Heart left ventricle (tissue), 16 donors: ENCODE measurements at places on chromosomes 5 and 9. TPM values are rescaled to one million over a fixed set of nuclear protein-coding genes. Genes with fewer than 3 reads are reported as not detected.
A peak's percentile ranks its signal among the peaks of the same experiment; 100 is the strongest.

DNA sequence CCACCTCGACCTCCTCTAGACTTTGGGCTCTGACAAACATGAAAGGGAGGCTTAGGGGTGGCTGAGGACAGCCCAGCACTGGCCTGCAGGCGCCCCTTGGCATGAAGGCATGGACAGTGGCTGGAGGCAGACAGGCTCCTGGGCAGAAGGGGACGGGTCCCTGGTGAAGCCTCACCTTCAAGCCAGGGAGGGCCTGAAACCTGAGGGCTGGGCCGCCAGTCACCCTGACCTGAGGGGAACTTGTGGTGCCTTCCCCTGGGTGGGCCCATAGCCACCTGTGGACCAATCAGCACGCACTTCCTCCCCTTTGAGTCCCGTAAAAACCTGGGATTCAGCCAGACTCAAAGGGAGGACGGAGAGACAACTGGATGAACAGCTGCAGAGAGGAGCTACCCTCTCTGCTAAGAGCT lies 90.4 kb upstream of the PUM3 start:
- no peak overlapping the region for H3K4me3 ChIP-seq
- no peaks in the 10 kb centered on the region for H3K36me3 ChIP-seq
- H3K4me1 ChIP-seq = no peaks in the 10 kb centered on the region

- H3K4me3 ChIP-seq = peak overlapping the region; percentile 13
- no peaks in the 10 kb centered on the region for H3K36me3 ChIP-seq
- peaks cover 25% of the 10 kb centered on the region for H3K27me3 ChIP-seq
- no peak for DNase-seq
- peaks cover 22% of the 10 kb centered on the region for H3K4me1 ChIP-seq
Observed at GRCh38 chr9:17906176-17906840, 327.4 kb downstream of the SH3GL2 start.

DNA sequence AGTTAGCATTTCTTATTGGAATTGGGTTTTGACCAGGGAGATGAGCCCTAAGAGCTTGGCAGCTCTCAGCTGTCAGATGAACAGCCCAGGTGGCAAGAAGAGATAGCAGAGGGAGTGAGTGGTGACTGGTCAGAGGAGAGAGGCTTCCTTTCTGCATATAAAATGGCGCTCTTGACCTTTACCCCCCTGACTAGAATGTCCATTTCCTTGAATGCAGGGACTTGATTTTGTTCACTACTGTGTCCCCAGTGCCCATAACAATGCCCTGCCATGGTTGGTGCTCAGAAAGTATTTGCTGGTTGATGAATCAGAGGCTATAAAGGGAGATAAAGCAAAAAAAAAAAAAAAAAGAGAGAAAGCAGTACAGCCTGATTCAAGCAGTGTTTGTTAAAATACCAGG lies 7.2 kb downstream of the CHMP5 start:
- H3K4me1 ChIP-seq = no peaks in the 10 kb centered on the region
- no peak overlapping the region for H3K4me3 ChIP-seq
- no peak overlapping the region for H3K27ac ChIP-seq

GRCh38 chr5:153350175-153350883 lies 140.1 kb upstream of the GRIA1 start:
- no peak overlapping the region for H3K4me3 ChIP-seq
- H3K27me3 ChIP-seq = peaks cover 7% of the 10 kb centered on the region
- no peaks in the 10 kb centered on the region for H3K36me3 ChIP-seq
- DNase-seq = no peak

DNA sequence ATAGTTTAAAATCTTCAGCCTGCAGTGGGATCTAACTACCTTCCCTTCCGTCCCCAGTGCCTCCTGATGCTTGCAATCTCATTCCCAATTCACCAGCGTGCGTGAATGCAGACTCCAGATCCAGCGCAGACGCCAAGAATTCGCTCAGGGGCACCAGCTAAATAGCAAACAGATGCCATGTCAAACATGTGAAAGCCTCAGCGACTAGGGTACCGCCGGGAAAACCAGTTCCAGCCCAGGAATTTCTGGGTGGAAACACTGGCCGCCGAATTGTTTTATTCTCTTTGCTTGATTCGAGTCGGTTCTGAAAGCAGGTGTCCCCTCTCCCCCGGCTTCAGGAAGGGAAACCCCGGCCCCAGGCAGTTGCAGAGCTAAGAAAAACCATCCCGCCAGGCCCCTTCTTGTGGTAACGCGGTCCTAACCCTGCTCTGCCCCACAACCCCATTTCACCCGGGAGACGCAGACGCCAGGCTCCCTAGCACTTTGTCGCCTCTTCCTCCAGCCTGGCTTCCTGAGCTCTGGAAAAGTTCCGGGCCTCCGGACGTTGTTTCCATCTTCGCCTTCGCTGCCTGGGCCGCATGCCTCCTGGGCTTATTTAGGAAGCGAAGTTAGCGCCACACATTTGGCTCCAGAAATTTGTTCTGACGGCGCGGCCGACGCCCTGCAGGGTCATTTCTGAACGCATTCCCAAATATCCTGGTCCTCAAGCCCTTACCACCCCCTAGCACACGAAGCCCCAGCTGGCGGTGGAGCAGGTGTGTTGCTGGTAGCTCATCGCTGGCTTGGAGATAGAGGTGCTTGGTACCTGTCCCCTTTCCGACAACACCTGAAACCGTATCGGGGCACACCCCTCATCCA lies 665 bp upstream of the LVRN start:
- no peak overlapping the region for H3K27ac ChIP-seq
- H3K4me3 ChIP-seq = no peak overlapping the region
- H3K4me1 ChIP-seq = peaks cover 4% of the 10 kb centered on the region
- DNase-seq = no peak
- peaks cover 80% of the 10 kb centered on the region for H3K27me3 ChIP-seq

DNA sequence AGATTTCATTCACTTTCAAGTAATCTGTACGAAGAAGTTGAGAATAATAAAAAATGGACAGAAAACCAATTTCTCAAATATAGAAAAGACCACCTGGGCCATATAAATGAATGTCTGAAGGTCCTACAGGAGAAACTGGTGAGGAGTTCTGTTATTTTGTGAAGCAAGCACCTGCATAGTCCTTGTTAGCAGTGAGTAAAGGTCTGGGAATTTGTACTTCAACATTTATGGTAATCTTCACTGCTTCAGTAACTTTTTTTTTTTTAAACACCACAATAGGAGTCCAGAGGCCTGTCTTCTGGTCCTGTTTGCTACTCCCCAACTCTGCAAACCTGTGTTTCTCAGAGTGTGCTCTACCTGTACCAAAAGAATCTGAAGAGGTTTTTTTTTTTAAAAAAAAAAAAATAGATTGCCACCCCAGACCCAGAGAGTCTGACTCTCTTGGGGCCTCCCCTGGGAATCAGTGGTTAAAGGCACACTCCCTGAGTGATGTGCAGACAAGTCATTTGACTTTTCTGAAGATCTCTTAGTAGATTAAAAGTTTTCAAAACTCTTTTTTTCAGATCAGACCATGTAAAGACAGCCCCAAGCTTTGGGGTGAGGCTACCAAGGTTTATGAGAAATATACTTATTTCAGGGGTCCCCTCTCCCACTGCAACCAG lies 55.5 kb downstream of the FAM81B start:
- DNase-seq = no peak
- no peaks in the 10 kb centered on the region for H3K4me1 ChIP-seq
- H3K27ac ChIP-seq = no peak overlapping the region
- H3K4me3 ChIP-seq = no peak overlapping the region
- H3K36me3 ChIP-seq = no peaks in the 10 kb centered on the region

- no peak for DNase-seq
- no peak overlapping the region for H3K27ac ChIP-seq
- H3K36me3 ChIP-seq = no peaks in the 10 kb centered on the region
- no peaks in the 10 kb centered on the region for H3K27me3 ChIP-seq
- no peak overlapping the region for H3K4me3 ChIP-seq
- H3K4me1 ChIP-seq = no peaks in the 10 kb centered on the region
Observed at GRCh38 chr5:30749971-30750370, 443.5 kb upstream of the CDH6 start.

- H3K36me3 ChIP-seq = no peaks in the 10 kb centered on the region
- peak within 1 kb of the TSS; percentile 34 for H3K27ac ChIP-seq
- H3K27me3 ChIP-seq = peaks cover 51% of the 10 kb centered on the region
- H3K4me1 ChIP-seq = peaks cover 5% of the 10 kb centered on the region
Observed at GRCh38 chr5:147234825-147235635, at the start of gene STK32A. STK32A (plus strand) TSS chr5:147235026; CDS start chr5:147239635, 4,609 bp downstream.

DNA sequence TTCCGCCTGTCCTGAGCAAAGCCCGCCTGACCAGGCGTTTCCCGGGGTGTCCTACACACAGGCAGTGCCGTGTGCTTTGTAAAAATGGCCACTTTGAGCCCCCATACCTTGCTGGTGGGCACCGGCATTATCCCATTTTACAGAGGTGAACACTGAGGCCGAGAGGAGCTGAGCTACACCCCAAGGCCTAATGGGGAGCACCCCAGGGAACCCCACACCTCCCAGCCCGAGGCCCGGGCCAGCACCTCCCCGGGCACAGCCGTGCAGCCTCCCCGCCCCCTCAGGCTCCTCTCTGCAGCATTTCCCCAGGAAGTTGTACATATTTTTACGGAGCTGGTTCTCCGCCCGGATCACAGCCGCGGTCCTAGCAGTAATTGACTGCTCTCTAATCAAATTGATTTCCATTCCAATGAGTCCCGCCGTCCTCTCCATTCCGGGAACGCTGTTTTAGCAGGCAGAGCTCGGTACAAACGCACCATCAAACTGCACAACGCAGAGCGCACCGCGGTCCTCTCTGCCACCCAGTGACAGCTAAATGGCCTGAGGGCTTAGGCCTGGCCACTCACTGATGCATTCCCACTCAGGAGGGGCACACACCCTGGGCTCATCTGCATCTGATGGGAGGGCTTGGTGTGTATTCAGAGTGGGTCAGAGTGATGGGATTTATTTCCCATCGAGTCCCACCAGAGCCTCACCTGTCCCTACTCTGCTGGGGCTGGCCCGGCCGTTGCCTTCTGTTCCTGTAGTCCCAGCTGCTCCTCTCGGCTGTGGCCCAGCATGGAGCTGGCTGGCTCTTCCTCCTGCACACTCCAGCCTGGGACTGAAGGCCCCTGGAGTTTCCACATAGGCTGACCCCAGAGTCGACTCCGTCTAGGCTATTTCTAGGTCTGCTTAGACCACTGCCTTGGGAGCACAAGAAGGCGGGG lies 36.2 kb upstream of the UBAC1 start:
- peaks cover 13% of the 10 kb centered on the region for H3K4me1 ChIP-seq
- no peak overlapping the region for H3K27ac ChIP-seq
- no peaks in the 10 kb centered on the region for H3K36me3 ChIP-seq
- no peak overlapping the region for H3K4me3 ChIP-seq
- H3K27me3 ChIP-seq = no peaks in the 10 kb centered on the region
- DNase-seq = no peak

- H3K27ac ChIP-seq = no peak overlapping the region
- peaks cover 20% of the 10 kb centered on the region for H3K4me1 ChIP-seq
- no peak overlapping the region for H3K4me3 ChIP-seq
- no peaks in the 10 kb centered on the region for H3K36me3 ChIP-seq
- peak; percentile 8 for DNase-seq
- no peaks in the 10 kb centered on the region for H3K27me3 ChIP-seq
Observed at GRCh38 chr5:177316005-177316404, 4.3 kb upstream of the MXD3 start.

DNA sequence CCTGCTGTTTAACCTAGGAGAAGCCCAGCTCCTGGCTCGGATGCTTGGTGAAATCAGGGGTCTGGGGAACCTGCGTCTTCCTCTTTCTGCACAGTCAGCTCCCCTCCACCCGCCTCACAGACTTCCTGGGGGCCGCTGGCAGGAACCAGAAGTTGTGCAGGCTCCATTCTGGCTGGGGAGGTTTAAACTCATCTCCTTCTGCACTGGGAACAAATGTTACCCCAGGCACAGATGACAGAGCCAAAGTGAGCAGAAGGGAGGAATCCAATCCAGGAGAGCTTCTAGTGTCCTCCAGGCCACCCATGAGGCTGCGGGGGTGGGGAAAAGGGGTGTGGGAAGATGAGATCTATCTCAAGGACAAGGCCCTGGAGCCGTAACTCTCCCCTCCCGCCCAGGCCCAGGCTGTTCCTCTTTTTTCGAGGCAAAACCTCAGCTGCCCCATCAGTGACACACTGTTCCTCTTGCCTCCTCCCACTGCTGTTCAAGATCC lies 31.2 kb downstream of the KCNMB1 start:
- no peak overlapping the region for H3K27ac ChIP-seq
- peak; percentile 83 for DNase-seq
- H3K4me3 ChIP-seq = no peak overlapping the region
- H3K4me1 ChIP-seq = peaks cover 68% of the 10 kb centered on the region

GRCh38 chr5:151006704-151007334 lies 13.6 kb upstream of the GPX3 start:
- no peak overlapping the region for H3K4me3 ChIP-seq
- no peak for DNase-seq
- no peaks in the 10 kb centered on the region for H3K27me3 ChIP-seq
- H3K27ac ChIP-seq = peak overlapping the region; percentile 77
- H3K4me1 ChIP-seq = peaks cover 34% of the 10 kb centered on the region

DNA sequence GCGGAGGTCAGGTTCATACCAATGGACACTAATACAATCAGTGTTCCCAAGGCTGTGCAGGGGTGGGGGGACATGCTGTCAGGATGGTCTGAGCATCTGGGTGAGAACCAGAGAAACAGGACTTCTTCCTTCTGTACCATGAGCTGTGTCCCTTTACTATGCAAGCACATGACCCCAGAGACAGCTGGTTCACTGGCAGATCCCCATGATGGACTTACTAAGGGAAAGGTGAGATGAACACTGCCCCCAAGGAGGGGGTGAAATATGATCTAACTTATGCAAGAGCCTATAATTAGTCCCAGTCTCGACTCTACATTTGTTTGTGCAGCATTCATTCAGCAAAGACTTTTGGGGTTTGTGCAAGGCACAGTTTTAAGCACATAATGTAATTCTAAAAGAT lies 91.4 kb downstream of the LIFR start:
- DNase-seq = no peak
- peak overlapping the region; percentile 86 for H3K27ac ChIP-seq
- no peak overlapping the region for H3K4me3 ChIP-seq

- H3K4me3 ChIP-seq = no peak overlapping the region
- H3K27me3 ChIP-seq = no peaks in the 10 kb centered on the region
- H3K27ac ChIP-seq = peak overlapping the region; percentile 94
- DNase-seq = peak; percentile 57
Observed at GRCh38 chr5:178544166-178544834, 45.9 kb downstream of the COL23A1 start.

- no peak for DNase-seq
- H3K27me3 ChIP-seq = no peaks in the 10 kb centered on the region
- no peak overlapping the region for H3K27ac ChIP-seq
- H3K4me1 ChIP-seq = no peaks in the 10 kb centered on the region
- H3K4me3 ChIP-seq = no peak overlapping the region
- H3K36me3 ChIP-seq = no peaks in the 10 kb centered on the region
Observed at GRCh38 chr5:10161778-10162177, 87.9 kb downstream of the ATPSCKMT start.

- no peak overlapping the region for H3K27ac ChIP-seq
- no peak overlapping the region for H3K4me3 ChIP-seq
- H3K36me3 ChIP-seq = no peaks in the 10 kb centered on the region
- peaks cover 6% of the 10 kb centered on the region for H3K4me1 ChIP-seq
Observed at GRCh38 chr9:137000177-137000930, 4.0 kb upstream of the CLIC3 start.

POLR3G gene
- 0.35 TPM for total RNA-seq

NNT gene
- 509 TPM for total RNA-seq

TTC33 gene
- total RNA-seq = 11.8 TPM

ZNF169 gene
- total RNA-seq = 2.5 TPM

GMCL2 gene
- not detected for total RNA-seq

TMEM232 gene
- total RNA-seq = 1.9 TPM

AMBP gene
- 0.32 TPM for total RNA-seq

TMC1 gene
- total RNA-seq = not detected

OBP2B gene
- total RNA-seq = not detected

DRD1 gene
- 0.10 TPM for total RNA-seq
